ENCODE measurements at places on chromosomes 1 and 21.

GRCh38 chr1:157363660-157364140, 188.6 kb downstream of the FCRL5 start:
- DNase-seq: peak; percentile 38

GRCh38 chr1:201682964-201683363, 144.0 kb downstream of the NAV1 start:
- no peak for DNase-seq

DNA sequence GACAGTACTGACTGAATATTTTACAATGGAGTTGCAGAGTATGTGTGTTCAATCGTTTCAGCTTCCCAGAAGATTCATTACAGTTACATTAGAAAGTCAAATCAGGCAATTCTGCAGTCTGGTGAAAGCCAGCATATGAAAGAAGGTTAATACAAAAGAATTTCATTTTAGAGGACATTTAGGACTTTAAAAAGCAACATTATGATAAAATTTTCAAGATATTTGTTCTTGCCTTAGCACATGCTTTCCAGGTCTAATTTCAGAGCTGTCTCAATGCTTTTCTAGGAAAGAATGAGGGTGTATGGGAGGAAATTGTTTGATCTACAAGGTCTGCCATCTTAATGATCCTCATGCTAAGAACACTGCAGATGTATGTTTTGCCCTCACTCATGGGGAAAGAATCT, 63.2 kb downstream of the RERE start:
- no peak for DNase-seq

GRCh38 chr1:101247404-101248287, 10.8 kb downstream of the S1PR1 start:
- DNase-seq: no peak

DNA sequence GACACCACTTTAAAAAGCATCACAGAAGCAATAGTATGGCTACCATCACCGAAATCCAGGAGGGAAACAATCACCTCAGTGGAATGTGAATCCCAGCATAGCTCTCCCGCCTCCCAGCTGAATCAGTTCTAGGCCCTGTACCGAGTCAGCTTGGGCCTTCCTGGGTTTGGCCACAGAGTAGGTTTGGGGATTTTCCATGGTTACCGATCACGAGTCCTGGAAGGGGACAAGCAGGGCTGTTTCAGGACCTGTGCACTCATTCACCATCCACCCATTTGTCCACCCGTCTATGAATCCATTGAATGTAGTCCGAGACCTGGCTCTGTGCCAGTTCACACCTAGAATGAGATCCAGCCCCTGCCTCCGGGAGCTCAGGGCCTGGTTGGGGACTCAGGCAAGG, 94.2 kb downstream of the ARHGEF10L start:
- DNase-seq: peak; percentile 67

- DNase-seq: no peak
Measured at GRCh38 chr1:236978740-236979139, 25.5 kb downstream of the MT1HL1 start.

GRCh38 chr1:180053594-180054567, 99.3 kb downstream of the CEP350 start:
- DNase-seq: no peak

GRCh38 chr1:66535061-66535460, 1.1 kb downstream of the SGIP1 start:
- no peak for DNase-seq

DNA sequence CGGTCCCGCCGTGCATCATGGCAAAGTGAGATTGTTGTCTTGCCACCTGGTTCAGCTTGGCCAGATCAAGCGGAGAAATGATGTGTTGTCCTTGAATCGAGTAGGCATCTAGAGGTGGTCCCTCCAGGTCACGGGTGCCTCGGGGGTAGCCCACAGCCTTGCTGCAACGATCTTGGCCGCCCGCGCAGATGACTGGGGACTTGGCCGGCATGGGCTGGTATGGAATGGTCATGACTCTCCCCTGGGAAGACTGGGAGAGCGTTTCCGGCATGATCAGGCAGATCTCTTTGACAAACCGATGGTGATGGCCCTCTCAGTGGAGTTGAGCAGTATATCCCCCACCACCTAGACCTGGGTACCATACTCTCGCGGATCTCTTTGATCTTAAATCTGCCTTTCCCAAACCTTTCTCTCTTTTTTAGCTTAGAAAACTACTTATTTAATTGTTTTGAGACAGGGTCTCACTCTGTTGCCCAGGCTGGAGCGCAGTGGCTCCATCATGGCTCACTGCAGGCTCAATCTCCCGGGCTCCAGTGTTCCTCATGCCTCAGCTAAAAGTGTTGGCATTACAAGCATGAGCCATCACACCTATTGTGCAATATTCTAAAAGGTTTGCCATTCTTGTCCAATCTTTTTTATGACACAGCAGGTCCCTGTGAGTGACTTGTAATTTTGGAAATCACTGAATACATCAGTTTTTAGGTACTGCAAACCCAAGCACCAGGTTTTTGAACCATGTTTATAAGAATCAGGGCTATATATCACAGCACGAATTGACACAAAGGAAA, 9.4 kb upstream of the ELAPOR1 start:
- DNase-seq: peak; percentile 10

- DNase-seq: peak; percentile 77
Measured at GRCh38 chr1:163231385-163231784, 28.7 kb upstream of the RGS5 start.

DNA sequence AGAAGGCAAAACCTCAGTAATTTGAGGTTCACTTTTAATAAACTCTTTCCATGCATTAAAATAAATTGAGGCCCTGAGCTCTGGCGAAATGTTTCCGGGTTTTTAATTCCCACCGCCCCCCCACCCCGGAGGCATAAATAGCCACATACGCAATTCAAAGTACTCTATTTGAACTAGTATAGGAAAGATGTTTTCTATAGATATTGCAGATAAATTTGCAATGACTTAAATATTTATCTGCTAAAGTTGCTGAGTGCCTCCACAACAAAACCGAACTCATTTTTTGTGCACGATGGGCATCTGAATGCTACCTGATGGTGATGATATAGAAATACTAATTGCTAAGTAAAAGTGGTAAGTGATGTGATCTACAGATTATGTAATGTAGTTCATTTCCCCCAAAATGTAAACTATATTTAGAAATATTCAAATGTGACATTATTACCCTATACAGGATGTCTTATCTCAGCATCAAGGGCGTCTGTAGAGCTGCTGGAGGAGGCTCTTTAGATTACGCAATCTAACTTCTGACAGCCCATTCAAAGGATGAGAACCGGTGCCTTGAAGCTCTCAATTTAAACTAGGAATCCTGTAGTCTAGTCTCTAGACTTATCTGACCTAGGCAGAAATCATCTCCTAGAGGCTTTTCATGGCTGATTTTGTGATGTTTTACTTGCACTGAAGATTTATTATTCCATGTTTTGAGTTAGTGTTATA, 8.5 kb downstream of the IRF2BP2 start:
- DNase-seq: peak; percentile 66

DNA sequence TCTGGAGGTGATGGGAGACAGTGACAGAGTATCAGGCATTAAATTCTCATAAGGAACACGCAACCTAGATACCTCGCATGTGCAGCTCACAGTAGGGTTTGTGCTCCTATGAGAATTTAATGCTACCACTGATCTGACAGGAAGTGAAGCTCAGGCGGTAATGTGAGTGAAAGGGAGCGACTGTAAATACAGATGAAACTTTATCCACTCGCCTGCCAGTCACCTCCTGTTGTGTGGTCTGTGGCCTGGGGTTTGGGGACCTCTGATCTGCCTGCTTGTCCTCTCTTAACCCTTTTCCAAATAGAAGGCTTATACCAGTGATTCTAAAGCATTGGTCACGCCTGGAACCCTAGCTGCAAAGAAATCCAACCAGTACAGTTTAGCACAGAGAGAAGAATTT, 15.3 kb downstream of the GABPA start:
- no peak for DNase-seq

DNA sequence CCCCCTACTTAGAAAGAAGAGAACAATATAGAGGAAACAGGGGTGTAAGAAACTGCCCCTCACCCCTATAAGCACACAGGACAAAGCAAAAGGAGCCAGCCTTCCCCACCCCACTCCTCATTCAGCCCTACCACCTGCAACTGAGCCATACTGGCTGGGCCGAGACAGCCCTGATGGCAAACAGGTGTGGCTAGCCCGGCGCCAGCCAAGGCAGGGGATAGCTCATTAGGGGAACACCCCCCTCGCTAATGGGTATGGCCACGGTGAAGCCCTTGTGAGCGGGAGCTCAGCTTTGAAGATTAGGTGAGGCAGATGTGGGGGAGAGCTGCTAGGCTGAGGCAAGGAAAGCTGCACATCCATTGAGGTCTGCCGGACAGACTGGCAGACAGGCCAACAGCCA, 65.5 kb downstream of the ERI3 start:
- no peak for DNase-seq

DNA sequence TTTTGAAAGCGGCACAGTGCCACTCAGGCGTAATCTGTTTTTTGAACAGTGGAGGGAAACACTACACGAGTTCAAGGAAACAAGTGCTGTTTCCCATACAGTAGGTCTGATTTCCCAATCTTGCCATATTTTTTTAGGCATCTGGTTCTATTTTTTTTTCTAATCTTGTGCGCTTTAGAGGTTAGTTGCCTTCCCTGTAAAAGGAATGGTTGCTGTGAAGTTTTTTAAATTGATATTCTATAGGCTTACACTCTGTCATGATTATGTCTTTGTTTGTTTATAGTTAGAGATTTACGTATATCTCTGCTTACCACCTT, 1.2 kb downstream of the NASP start:
- no peak for DNase-seq

DNA sequence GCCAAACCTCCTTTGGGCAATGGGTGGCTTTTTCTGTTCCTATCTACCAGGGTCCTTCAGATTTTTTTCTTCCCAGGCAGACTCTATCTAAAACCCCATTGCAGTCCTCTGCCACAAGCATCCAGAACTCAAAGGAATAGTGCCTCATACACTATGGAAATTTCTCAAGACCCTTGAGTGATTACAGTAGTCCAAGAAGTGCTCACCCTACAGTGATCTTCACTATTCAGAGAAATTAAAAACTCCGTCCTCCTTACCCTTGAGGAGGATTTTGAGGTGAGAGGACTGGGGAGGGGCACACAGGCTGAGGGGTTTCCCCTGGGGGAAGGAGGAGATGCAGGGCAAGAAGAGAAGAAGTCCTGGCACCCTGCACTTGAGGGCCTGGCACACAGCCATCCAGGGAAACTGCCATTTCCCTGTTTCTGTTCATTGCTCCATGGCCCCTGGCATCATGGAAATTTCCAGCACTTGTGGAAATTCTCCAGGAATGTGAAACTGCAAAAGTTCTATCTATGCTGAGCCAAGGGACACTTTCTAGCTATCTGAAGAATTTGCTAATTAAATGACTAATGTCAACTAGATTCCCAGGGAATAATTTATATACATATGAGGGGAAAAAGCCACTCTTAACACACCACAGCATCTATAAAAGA, 102.5 kb upstream of the ATP1B1 start:
- peak; percentile 5 for DNase-seq

DNA sequence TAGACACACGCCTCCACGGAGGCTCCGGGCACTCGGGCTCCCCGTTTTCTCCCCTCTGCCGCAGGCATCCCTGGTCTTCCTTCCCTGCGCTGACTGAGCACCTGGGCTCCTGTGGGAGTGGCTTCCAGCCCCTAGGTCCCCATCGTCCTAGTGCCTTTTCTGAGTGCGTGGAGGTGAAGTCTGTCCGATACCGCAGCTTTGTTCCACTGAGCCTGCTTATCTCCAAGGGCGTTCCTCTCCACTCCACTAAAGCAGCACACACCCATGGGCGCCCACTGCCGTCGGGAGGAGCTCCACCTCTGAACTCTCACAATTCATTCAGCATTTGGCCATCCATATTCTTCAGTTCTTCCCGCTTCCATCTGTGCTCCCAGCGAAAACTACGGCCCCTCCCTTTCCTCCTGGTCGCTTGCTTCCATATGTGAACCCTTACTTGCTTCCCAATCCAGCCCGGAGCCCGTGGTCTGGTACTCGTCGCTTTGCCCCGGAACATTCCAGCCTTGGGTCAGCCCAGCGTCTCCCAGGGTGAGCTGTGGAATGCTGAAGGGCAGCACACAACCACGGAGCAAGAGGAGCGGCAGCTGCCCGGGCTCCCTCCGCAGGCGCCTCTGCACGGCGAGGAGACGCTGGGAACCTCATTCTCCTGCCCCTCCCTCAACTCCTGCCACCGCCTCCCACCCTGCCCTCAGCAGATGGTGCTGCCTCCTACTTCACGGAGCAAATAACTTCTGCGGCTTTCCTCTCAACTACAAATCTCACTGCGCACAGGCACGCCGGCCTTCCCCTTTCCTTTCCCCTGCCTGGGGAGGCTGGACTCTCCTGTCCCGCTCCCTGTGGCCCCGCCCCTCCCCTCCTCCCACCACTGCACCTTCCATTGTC, 27.5 kb downstream of the ATP8B2 start:
- peak; percentile 36 for DNase-seq

DNA sequence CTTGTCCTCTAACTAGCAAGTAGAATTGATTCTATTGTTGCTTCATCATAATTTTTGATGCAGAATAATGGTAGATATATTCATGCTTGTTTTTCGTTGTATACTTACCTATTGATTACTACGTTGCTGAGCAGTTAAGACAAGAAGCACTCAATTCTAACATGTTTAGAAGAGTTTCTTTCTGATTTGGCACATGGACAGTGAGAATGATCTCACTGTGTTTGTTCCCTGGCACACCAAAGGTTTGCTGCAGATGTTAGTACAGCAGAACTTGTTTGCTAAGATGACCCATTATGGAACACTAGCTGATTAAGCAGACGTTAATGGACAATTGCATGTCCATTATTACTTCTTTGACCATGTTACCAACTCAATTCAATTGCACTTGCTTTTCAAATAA, 184.7 kb upstream of the SGIP1 start:
- no peak for DNase-seq

DNA sequence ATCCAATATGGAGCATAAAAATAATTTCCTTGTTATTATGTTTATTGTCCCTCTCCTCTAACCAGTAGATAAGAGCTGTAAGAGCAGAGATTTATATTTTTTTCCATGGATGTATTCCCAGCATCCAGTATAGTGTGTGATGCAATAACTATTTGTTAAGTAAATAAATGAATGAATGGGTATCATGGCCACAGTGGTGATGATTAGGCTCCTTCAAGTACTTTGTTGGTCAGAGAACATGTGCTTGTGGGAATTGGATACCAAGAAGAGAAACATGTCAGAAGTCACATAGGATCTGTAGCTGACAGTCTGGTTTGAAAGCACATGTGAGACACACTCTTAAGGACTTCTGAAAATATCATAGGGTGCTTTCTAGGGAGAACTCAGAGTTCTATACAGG, 588.5 kb downstream of the AGBL4 start:
- DNase-seq: no peak

GRCh38 chr21:34805157-34805556, 136.4 kb downstream of the CLIC6 start:
- no peak for DNase-seq

DNA sequence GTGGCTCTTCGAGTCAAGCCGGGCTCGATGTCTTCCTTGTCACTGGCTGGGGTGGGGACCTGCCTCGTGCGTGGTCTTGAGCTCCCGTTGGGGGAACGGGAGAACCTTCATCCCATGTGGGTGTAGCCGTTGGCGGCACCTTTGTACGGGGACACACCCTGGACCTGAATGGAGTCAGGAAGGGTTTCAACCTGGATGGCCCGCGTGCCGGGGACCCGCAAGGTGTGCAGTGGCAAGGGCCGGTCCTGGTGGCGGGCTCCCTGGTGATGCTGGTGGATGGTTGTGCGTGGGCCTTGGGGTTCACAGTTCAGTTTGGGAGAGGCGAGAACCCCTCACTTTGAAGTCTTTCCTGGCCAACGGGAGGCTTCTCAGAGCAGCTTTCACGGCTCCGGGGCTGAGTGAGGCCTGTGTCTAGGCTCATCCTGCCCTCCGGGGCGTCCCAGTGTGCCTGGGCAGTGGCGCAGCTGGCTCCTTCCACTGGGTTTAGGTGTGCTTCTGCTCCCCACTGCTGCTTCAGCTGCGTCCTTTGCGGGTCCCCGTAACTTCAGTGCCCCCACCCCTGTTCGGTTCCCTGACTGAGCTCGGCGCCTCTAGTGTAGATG, 11.4 kb downstream of the SKI start:
- no peak for DNase-seq

Data from fibroblast of skin of right quadriceps (primary cell).